Breast epithelium (tissue), 4 donors: ENCODE measurements at places on chromosomes 5 and 9.

- H3K4me1 ChIP-seq, result no peaks in the 10 kb centered on the region
- H3K27me3 ChIP-seq, result no peaks in the 10 kb centered on the region
- no peak overlapping the region for H3K4me3 ChIP-seq
Observed at GRCh38 chr9:27462434-27462833, 61.7 kb upstream of the IFNK start.

DNA sequence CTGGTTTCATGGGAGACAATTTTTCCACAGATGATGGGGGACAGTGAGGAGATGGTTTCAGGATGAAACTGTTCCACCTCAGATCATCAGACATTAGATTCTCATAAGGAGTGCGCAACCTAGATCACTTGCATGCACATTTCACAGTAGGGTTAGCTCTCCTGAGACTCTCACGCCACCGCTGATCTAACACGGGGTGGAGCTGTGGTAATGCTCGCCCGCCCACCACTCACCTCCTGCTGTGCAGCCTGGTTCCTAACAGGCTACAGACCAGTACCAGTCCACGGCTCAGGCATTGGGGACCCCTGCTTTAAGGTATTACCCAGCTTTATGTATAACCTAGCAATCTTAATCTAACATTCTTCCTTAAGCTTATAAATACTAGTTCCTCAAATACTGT, 35.6 kb downstream of the TTC39B start:
- H3K27ac ChIP-seq, result no peak overlapping the region
- H3K27me3 ChIP-seq, result no peaks in the 10 kb centered on the region
- H3K36me3 ChIP-seq, result no peaks in the 10 kb centered on the region
- H3K4me3 ChIP-seq, result no peak overlapping the region
- no peaks in the 10 kb centered on the region for H3K4me1 ChIP-seq

GRCh38 chr9:122368642-122369041, 2.2 kb upstream of the PTGS1 start:
- no peak overlapping the region for H3K4me3 ChIP-seq
- DNase-seq, result no peak
- peaks cover 3% of the 10 kb centered on the region for H3K4me1 ChIP-seq
- H3K27me3 ChIP-seq, result no peaks in the 10 kb centered on the region

- H3K36me3 ChIP-seq, result no peaks in the 10 kb centered on the region
- DNase-seq, result no peak
- H3K4me3 ChIP-seq, result no peak overlapping the region
- no peaks in the 10 kb centered on the region for H3K4me1 ChIP-seq
Observed at GRCh38 chr5:103450333-103451061, 112.1 kb downstream of the NUDT12 start.

GRCh38 chr5:126124706-126125345, 298.4 kb upstream of the GRAMD2B start:
- no peaks in the 10 kb centered on the region for H3K4me1 ChIP-seq
- no peaks in the 10 kb centered on the region for H3K36me3 ChIP-seq
- H3K27ac ChIP-seq, result no peak overlapping the region
- H3K27me3 ChIP-seq, result no peaks in the 10 kb centered on the region
